K562 (cell line): ENCODE measurements at places on chromosomes 2 and 18. TPM values are rescaled to one million over a fixed set of nuclear protein-coding genes. Genes with fewer than 3 reads are reported as not detected.
A peak's percentile ranks its signal among the peaks of the same experiment; 100 is the strongest.

Gene UNC80
- 0.11 TPM in 1 of 2 replicates, not detected in the other for total RNA-seq

DNA sequence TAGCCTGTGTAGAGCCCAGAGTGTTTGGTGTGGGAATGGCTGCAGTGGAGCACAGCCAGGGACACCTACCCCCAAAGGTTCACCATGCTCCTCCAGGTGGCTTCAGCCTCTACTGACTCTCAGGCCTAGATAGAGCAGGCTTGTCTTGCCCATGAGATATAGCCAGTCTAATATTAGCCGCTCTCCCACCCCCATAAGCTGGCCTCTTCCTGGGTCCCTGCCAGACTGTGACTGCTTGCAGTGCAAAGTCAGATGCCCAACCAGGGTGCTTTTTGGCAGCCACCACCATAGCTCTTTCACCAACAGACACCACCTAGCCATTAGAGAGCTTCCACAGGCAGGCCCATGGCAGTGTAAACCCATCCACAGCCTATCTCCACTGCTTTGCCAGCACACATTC lies 405.3 kb downstream of the MBD2 start:
- no peak for DNase-seq

DNA sequence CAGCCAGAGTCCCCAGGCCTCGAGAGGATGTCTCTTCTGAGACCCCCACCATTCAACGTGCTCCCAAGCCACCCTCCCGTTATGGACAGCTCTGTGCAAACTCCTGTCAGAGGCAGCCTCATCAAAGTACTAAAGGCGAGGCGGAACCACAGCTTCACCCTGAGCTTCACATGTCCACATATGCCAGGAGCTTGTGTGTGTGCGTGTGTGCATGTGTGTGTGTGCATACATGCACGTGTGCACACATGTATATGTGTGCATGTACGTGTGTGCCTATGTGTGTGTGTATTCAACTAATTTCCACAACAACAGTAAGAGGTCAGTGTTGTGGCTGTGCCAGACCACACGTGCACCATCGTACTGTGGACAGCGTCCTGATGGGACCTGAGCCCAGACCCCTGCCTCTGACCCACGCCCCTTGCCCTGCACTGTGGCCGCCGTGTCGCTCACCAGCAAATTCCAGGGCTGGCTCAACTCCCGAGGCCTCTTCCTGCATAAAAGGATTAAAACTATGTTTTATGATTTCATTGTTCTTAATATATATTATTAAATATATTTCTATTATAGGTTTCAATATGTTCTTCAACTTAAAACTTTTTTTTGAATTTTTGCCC lies 444.8 kb downstream of the EIPR1 start:
- no peak for DNase-seq

Gene DHRS9
- total RNA-seq: 0.27 and 0.49 TPM in 2 replicates

Gene ANKRD62
- total RNA-seq: 0.44 and 0.69 TPM in 2 replicates

Gene KCNE4
- total RNA-seq: not detected in 2 replicates

Gene ESPNL
- 0.04 and 0.09 TPM in 2 replicates for total RNA-seq

DNA sequence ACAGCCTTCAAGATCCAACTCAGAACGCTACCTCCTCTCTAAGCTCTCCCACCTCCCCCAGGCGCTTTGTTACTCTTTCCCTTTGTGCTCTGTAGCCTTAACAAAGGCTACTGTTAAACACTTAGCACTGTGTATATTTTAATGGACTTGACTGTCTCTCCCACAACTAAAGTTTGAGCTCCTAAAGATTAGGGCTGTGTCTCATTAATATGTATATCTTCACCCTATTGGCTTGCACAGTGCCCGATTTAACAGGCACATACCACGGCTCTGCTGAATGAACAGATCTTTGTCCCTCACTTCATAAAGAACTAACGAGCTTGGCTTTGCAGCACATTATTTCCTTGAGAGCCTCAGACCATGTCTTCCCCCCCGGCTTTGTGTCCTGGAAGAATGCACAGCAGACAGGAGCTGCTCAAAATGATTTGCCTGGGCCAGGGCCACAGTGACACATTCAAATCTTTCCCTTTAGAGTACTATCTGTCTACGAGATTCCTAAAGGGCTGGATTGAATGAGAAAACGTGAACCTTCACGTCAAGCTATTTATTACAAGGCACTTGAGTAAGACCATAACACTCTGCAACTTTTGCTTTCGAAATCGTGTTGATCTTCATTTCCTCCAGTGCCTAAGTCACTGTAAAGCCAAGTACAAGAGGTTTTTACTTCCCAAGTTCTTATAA lies 22.1 kb downstream of the ABHD3 start:
- DNase-seq: no peak

Gene GNAL
- total RNA-seq: 0.04 TPM in 1 of 2 replicates, not detected in the other

Gene MAP3K19
- not detected in 2 replicates for total RNA-seq

GRCh38 chr18:49612515-49613033 lies 50.7 kb downstream of the LIPG start:
- no peak for DNase-seq

GRCh38 chr2:213157242-213157641 lies 5.8 kb upstream of the IKZF2 start:
- DNase-seq: no peak

Gene FAHD2A
- total RNA-seq: 36.6 and 37.5 TPM in 2 replicates

- no peak for DNase-seq
Measured at GRCh38 chr2:234741976-234742375, 209.8 kb upstream of the SH3BP4 start.

- no peak for DNase-seq
Measured at GRCh38 chr2:36059691-36060090, 295.9 kb upstream of the CRIM1 start.

- DNase-seq: no peak
Measured at GRCh38 chr2:236254001-236254400, 10.2 kb downstream of the ASB18 start.

Gene SPEG
- total RNA-seq: 6.0 and 8.7 TPM in 2 replicates

GRCh38 chr2:142915502-142915901 lies 38.0 kb downstream of the KYNU start:
- no peak for DNase-seq

DNA sequence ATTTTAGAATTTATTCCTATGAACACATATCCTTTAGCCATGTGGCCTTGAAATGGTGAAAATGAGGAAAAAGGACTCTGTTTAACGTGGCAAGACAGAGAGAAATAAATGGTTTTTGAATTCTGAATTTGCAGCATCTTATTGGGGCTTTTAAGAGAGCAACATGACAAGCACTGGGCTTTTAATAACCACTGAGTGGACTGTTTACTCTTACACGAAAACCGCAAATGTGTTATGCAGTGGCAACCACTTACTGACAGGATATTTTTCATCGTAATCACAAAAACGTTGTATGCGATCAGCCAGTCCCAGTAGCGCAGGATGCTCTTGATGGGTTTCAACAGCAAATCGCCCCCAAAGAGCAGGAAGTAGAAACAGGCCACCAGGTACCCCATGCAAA lies 226.6 kb downstream of the NAPG start:
- DNase-seq: no peak

Gene TXNDC2
- total RNA-seq: 2.0 and 3.8 TPM in 2 replicates

Gene MAPK4
- not detected in 2 replicates for total RNA-seq

DNA sequence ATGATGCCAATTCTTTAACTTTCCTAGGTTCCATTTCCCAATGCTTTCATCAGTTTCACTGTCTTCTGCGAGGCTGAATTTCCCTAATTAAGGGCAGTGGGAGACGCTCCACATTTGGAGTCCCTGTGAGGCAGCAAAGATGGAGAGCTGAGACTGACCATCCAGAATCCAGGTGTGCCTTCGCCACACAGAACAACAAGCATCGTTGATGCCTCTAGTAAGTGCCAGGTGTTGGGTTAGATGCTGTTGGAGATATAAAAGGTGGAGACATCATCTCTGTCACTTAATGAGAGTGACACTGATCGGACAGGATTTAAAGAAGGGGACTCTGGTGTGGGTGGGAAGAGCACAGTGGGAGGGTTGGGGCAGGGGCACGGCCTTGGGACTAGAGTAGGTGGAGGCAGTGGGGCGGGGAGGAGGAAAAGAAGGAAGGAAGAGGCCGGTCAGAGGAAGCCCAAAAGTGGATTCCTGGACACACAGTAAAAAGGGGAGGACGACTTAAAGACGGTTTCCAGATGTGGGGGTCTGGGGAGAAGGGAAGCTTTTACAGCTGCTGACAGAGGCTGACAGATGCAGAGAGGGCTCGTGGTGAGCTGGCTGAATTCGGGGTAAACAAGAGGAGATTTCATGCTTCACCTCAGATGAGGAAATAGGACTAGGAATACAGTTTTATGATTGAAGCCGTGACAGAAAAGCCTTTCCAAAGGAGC lies 113.0 kb downstream of the BCL2 start:
- no peak for DNase-seq

GRCh38 chr18:33116376-33116775 lies 324.1 kb downstream of the CCDC178 start:
- DNase-seq: no peak

- DNase-seq: no peak
Measured at GRCh38 chr2:118084491-118085089, 3.7 kb upstream of the INSIG2 start.

Gene DLX2
- total RNA-seq: 3.6 and 4.3 TPM in 2 replicates

DNA sequence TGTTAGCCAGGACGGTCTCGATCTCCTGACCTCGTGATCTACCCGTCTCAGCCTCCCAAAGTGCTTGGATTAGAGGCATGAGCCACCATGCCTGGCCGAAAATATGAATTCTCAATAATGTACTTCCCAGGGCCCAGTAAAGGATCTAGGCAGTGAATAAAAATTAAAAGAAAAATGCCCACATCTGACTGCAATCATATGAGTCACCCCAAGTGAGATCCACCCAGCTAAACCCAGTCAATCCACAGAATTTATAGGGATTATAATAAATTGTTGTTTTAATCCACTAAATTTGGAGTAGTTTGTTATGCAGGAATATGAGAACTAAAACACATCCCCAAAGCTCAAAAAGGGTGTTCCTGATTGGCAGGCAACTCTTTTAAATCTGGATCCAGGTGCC lies 93.5 kb upstream of the STK39 start:
- DNase-seq: no peak

Gene DOK6
- not detected in 2 replicates for total RNA-seq

DNA sequence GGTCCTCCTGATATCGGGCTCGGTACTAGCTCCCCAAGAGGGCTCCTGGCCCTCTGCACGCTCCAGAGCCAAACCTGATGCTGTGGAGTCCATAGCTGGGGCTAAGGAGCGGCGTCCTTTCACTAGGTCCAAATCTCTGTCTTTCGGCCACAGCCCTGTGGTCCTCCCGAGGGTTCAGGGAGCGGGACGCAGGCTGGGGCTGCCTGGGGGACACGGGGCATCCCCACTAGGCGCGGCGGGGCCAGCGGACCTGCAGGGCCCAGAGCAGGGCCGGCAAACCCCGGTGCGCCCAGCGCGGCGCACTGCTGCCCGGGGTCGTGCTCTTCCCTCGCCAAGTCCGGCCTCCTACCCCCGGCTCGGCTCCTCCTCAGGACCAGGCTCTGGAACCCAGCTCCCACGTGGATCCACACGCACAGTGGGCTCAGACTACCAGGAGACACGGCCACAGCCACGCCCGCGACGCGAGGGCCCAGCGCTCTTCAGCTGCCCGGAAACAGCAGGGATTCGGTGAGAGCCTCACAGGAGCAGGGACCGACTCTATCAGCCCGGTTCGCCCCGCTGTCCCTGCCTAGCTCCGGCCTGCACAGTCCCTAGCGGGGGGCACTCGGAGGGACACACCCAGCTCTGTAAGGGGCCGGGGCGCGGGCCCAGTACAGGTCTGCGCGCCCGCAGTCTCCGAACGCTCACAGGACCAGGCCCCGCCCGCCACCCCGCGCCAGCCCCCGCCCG lies 593 bp downstream of the ZNF514 start:
- DNase-seq: peak; percentile 81

Gene CCDC141
- total RNA-seq: 0.09 TPM in 2 replicates

Gene FLACC1
- total RNA-seq: 0.20 and 0.35 TPM in 2 replicates

GRCh38 chr2:221468317-221468716 lies 103.8 kb downstream of the EPHA4 start:
- no peak for DNase-seq

DNA sequence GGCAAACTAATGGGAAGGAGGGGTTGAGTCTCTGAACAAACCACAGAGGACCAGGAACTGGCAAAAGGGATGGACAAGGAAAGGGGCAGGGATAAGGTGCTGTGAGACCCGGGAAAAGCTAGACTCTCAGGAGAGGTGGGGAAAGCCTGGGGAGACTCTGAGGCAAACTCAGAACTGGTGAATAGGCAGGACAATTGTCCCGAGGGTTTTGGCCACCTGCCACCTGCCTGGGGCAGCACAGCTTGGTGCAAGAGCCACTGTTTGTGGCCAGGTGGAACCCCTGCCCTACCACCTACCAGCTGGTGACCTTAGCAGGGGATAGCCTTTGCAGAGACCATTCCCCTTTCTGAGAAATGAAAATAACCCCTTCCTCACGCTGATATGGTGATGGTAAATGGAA lies 129.4 kb upstream of the ASB18 start:
- DNase-seq: no peak

DNA sequence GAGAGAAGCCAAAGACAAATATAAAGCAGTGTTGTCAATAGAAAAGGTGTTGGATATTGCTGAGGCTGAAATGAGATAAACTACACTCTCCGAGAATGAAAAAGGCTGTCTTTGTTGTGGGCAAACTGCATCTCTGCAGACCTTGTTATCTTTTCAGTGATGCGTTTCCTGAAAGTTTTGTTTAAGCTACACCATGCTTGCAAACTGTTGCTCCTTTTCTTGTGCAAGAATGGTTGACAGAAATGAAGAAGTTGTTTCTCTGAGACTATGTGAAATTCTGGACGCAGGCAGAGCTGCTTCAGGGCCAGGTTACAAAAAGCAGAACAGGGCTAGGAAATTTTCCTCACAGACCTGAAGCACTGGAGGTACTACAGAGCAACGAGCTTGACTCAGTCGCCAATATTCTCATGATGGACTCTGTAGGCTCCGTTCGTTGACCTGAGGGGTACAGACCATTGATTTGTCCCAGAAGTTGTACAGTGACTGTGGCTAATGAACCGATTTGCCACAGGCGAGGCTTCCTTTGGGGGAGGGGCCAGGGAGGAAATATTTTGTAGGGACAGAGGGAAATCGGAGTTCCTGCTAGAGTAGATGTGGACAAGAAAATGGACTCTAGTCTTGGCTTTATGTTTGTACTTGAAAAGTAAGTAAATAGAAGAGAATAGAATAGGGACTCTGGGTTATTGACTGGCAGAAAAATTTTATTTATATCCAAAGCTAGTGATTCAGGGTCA lies 3.5 kb upstream of the ATL2 start:
- no peak for DNase-seq

DNA sequence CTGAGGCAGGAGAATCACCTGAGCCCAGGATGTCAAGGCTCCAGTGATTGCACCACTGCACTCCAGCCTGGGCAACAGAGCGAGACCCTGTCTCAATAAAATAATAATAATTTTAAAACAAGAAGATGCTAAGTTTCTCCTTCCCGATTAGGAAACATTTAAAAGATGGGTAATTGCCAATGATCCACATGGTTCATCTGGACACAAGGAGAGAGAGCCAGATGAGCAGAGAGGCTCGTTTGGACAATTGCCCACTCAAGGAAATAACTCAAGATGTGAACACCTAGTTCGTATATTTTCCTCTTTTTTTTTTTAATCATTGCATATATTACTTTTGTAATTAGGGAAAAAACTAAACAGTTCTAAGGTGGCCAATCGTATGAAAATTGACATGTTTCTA lies 3.6 kb upstream of the ACTG2 start:
- no peak for DNase-seq

Gene STARD6
- not detected in 2 replicates for total RNA-seq

Gene SERPINB4
- total RNA-seq: not detected in 2 replicates

Gene AFF3
- total RNA-seq: 0.02 and 0.11 TPM in 2 replicates

Gene LAMA3
- 0.07 and 0.13 TPM in 2 replicates for total RNA-seq
